ENCODE measurements at places on chromosomes 11 and 22.

GRCh38 chr22:21043860-21044535, 1.7 kb upstream of the LRRC74B start:
- DNase-seq, result no peak

DNA sequence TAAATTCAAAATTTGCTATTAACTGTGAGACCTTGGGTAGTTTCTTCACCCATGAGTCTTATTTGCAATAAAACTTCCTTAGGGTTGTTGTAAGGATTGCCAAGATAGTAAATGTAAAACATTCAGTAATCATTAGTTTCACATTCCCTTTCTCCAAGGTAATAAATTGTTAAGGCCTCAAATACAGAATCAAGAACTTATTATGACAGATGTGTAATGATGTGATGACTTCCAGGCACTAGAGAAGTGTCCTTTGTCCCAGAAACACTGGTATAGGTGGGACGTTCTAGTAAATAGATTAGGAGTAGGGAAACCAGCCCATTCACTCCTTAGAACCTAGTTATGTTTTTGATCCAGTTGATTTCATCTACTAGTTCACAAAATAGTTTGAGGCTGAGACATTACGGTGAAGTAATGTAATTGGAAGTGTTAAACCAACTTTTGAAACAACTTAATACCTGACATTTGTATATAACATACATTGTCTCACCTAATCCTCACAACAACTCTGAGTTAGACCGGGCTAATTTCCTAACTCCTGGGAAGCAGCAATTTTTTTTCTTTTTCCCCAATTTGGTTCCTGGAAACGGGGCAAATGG, 25.5 kb downstream of the CTNND1 start:
- DNase-seq, result no peak

DNA sequence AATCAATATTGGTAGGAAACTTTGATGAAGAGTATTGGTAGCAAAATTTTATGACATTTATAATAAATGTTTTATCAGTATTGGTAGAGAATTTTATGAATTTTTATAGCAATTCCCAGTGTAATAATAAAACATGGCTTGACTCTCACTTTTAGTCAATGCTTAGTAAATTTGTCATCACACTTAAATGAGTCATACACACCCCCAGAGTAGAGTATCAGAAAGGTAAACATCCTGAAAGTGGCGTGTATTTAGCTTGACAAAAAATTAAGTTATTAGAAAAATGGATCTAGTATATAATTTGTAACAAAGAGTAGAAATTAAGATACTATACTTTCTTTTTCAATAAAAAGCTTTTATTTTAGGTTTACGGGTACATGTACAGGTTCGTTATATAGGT, 2.6 kb downstream of the MS4A3 start:
- no peak for DNase-seq

DNA sequence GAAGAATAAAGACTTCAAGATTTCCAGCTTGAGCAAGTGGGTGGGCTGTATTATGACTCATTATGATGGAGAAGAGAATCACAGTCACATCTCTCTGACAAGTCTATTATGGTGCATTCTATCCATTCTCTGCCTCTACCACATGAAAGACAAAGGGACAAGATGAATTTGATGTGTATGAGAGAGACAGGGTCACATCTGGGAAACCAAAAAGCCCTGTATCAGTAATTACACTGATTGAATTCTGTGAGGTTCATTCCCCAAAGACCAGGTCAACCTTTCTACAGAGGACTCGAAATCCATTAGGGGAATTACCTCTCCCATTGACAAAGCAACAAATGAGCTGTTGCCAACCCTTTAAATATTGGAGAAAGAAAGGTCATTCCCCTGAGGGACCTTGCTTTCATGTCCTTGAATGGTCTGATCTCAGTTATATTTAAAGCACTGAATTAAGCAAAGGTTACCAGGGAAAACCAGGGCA, 109.6 kb downstream of the USP35 start:
- DNase-seq, result no peak

DNA sequence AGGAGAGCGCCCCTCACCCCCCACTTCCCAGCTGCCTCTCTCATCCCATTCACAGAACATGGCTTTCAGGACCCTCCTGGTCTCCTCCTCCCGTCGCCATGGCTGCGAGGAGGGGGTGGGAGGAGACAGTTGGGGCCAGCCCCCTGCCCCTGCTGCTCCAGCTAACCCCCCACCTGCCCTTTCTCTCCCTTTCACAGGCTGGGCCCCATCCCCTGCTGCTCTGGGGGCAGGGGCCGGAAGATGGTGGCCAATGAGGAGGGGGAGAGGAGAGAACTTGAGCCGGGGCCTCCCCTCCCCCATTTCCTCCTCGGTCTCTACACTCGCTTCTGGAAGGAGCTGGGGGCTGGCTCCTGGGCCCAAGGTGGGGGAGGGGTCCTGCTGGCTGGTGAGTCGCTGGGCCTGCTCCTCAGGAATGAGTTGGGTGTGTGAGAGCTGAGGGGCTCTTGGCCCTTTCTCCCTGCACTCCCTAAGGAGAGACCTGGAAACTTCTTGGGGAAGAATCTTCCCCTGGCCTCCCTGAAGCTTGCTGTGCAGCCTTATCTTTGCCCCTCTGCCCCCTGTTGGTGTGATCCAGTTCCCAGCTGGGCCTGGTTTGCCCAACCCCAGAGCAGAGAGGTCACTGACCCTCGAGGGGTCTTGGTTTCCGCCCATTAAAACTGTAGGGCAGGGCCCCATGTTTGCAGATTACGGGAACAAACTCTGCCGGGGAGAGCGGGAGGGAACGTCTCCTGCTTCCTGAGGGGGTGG, 10.2 kb downstream of the YPEL4 start:
- DNase-seq, result no peak

- DNase-seq, result no peak
These were observed 36.3 kb upstream of the CARS1 start for GRCh38 chr11:3093281-3094191.

DNA sequence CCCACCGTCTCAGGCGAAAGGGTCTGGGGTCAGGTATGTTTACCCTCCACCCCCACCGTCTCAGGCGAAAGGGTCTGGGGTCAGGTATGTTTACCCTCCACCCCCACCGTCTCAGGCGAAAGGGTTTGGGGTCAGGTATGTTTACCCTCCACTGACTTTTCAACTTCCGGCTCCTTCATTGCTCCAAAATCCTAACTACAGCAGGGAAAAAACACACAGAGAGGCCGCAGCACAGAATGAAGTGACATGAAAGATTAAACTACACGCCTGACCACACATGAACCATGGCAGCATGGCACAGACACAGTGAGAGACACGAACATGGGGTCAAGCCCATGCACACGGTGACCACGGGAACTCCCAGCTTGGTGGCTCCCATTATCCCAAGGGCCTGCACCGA, 634.9 kb upstream of the B3GAT1 start:
- DNase-seq, result no peak

DNA sequence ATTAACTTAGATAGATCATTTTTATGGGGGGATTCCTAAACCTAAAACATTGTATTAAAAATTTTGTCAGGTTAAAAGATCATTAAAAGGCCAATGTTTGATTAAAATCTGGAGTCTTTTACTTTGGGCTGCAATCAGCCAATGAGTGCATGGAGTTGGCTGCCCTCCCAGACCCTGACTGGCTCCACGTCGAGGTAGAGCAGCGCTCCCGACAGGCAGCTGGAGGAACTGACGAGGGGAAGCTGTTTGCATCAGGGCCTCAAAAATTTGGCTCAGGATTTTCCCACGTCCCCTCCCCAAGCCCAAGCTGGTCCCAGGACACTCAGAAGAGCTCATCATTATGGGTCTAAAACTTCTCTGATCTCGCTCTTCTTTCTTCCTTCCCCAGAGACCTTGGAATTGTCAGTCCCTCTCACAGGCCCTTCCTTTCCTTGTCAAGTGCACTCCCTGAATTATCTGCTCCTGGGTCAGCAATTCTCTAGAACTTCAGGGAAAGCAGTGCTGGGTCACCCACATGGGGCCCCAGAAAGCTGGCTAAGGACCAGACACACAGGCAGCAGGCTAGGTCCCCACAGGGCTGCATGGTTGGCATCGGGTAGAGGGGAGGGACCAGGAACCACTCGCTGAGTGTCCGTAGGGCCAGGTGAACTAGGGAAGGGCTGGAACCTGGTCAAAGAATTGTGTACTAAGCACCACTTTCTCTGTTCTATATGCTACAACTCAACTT, 119.6 kb upstream of the IGLL5 start:
- no peak for DNase-seq

- DNase-seq, result no peak
These were observed 20.5 kb upstream of the PARVB start for GRCh38 chr22:44003405-44004103.

DNA sequence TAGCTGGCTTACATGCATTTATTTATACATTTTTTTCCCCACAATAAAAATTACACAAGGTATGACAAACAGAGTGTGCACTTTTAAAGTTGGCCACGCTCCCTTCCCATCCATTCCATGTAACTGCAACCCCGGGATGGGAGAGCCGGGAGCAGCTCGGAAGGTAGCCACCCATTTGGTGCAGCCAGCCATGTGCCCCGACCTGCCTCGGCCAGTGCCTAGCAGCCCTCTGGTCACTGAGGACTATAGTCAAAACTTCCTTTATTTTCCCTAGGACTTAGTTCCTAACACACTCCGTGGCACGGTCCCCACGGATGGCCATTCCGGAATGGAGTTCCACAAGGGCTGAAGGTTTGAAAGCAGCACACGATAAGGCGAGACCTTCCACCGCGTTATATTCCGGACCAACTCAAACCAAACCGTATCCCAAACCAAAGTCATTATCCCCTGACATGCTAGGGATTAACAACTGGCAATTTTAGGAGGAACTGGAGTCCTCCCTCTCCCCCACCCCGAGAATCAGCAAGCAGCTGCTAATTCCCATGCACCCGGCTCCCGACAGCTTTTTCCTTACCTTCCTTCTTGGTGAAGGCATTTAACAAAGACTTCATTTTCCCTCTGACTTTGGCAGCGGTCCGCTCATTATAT, 426.4 kb downstream of the SHANK2 start:
- DNase-seq, result no peak

GRCh38 chr11:122007601-122008071, 108.4 kb downstream of the BLID start:
- no peak for DNase-seq
